ENCODE measurements at places on chromosomes 5 and 9.
A peak's percentile ranks its signal among the peaks of the same experiment; 100 is the strongest.

DNA sequence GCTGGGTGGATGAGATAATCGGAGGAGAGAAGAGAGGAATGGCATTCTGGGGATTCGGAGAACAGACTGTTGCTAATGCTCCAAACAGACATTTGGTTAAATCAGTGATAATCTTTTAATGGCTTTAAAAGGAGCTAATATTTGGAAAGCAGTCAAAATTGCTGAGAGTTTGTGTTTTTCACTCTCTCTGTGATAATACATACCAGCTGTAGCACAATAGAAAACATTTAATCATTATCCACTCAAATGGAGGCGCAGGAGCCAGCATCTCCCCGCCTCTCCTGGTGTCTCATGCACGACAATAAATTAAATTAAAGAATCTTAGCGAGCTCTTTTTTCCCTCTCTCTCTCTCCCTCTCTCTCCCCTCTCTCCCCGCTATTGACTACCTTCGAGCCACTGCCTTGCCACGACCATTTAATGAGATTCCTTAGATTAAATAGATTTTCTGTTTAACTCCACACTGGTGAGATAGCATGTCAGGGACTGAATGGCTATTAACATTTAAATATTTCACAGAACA, 268.6 kb upstream of the MVB12B start:
- no peak for DNase-seq

- no peak for DNase-seq
Observed at GRCh38 chr5:169626779-169627178, 10.3 kb upstream of the DOCK2 start.

DNA sequence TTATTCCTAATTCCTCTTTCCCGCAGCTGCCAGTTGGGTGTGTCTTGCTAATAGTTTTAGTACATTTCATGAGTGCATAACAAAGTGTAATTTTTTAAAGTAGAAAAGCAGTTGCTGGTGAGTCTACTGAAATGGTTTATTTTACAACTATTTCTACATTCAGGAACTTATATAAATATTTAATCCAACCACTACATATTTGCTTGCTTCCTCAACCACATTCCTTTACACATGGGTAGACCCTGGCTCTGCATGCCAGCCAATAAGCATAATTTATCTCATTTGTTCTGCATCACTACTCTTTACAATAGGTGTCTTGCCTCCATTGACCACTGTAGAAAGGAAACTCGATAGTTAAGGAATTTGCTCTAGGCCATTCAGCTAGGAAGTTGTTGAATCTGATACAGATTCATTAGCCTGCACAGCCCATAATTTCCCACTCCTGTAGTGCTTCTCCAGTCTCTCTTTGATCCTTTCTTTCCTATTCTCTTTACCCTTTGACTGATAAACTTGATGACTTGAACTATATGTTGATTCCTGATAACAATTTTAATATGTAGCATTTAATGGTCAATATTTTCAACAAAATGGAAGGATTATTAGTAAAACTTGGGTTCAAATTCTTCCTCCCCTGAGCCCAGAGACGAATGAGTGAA, 342.5 kb upstream of the ACTBL2 start:
- DNase-seq = no peak

DNA sequence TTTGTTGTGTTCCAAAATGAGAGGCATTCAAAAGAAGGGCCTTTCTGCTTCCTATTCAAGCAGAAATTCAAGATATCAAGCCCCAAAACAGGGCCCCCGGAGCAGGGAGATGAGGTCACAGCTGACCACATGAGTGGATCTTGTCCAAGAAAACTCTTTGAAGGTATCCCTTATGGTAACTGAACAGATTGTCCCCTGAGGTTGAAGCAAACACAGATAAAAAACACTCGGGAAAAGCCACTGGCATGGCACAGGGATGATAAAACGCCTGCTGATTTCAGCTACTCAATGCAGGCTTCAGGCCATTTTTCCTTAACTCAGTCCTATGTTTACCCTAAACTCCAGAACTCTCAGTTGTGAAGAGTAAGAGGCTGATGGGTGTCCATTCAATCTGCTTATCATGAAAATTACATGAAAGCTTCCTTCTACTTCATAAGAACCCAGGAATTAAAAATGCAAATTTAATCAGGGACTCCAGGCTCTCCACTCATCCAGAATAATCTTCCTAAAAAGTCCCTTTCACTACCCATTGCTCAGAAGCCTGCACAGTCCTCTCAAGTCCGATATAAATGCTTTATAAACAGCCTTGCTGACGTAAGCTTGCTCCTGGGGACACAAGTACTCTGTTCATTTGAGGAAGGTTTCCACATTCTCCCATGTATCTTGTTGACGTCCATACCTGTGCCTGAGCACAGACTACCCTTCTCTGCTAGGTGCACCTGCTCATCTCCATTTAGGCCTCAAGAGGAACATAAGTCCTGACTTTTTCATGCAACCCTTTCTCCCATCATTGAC, 35.9 kb upstream of the SLC1A3 start:
- DNase-seq = peak; percentile 53

DNA sequence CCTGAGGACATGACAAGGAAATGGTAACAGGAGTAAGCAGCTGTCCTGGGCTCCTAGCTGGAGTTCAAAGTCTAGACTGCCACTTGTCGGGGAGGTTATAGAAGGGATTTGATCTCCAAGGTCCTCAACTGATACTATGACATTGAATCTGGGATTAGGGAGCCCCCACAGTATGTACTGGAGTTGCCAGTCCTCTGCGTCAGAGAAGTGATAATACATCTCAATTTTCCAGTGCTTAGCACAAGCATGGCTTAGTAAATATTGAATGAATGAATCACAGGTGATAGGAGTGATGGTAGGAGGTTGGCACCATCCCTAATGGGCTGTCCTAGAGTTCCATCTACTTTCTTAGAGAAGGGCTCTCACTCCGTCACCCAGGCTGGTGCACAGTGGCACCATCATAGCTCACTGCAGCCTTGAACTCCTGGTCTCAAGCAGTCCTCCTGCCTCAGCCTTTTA, 6.2 kb upstream of the TPM2 start:
- no peak for DNase-seq
